NCI-H2171 treated with DMSO at 0.1 percent for 48 hours (cell line): ENCODE measurements at places on chromosomes 5 and 9.

- no peak for DNase-seq
These were observed 53.8 kb downstream of the NFIB start for GRCh38 chr9:14260101-14260500.

DNA sequence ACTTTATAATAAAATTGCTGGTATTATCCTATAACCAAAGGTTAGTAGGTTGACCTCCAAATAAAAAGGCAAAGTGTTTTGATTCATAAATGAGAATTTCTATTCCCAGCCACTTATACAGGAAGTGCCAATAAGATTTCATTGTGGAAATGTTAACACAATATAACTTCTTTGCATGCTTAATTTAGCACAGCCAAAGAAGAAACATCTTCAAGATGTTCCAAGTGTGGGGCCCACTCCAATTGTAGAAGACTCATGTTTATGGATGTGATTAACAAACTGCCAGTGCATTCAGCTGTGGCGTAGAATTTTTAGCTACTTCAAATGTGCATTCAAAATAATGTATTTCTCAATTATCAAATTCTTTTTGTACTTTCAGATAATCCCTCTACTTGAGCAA lies 402.3 kb downstream of the DEPDC1B start:
- no peak for DNase-seq

DNA sequence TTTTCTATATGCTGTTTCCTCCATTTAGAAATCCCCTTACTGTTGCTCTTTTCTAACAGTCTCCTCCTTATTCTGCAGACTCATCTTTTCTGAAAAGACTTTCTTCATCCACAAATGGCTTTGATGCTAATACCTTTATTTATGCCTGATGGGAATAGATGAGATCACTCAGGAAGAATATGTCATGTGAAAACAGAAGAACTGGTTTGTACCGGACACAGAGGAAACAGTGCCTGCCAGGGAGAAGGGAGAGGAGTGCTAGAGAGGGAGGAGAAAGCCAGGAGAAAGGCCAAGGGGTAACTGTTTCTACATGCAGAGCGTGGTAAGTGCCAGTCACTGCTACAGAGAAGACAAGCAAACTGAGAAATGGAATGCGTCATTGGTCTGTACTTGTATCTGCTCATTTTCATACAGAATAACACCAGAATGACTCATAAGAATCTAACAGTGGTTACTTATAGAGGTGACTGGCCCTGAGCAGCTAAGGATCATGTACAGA lies 45.9 kb upstream of the PJA2 start:
- DNase-seq, result no peak

- DNase-seq, result no peak
These were observed 2.0 kb downstream of the CCL19 start for GRCh38 chr9:34689116-34689470.

- peak; percentile 55 for DNase-seq
These were observed 1030.0 kb downstream of the CDH12 start for GRCh38 chr5:21823076-21823574.

GRCh38 chr9:124006448-124007361 lies 4.9 kb upstream of the LHX2 start:
- peak; percentile 4 for DNase-seq

DNA sequence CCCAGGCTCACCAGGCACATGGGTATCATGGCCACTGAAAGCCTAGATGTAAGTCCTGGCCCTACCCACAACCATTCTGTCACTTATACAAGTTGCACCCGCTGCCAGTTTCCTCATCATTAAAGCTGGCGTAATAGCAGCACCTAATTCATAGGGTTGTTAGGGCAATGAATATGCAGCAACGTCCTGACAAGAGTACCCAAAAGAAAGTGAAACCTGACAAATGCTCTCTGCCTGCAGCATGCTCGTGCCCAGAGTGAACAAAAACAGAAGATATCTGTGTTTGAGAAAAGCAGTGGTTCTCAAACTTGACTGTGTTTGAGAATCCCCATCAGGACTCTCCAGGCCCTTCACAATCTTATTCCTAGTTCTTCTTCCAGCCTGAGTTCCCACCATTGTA lies 632.4 kb downstream of the SEMA5A start:
- no peak for DNase-seq

- peak; percentile 75 for DNase-seq
These were observed 96.8 kb upstream of the GNA14 start for GRCh38 chr9:77744841-77745430.

GRCh38 chr9:120904061-120904977 lies 22.3 kb downstream of the TRAF1 start:
- no peak for DNase-seq

DNA sequence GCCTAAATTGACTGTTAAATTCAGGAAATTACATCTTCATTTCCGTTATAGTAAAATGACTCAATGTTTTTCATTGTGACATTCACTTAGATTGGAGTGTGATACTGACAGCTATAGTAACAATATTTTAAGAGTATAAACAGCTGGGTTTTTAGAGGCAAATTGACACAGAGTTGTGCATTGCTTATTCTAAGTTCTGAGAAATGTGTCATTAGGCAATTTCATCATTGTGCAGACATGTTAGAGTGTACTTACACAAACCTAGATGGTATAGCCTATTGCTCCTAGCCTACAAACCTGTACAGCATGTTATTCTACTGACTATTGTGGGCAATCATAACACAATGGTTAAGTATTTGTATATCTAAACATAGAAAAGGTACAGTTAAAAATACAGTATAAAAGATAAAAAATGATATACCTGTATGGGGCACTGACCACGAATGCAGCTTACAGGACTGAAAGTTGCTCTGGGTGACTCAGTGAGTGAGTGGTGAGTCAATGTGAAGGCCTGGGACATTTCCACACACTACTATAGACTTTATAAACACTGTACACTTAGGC lies 132.7 kb downstream of the PDE4D start:
- DNase-seq, result no peak

- peak; percentile 34 for DNase-seq
These were observed 773 bp downstream of the SQSTM1 start for GRCh38 chr5:179821298-179822058.

DNA sequence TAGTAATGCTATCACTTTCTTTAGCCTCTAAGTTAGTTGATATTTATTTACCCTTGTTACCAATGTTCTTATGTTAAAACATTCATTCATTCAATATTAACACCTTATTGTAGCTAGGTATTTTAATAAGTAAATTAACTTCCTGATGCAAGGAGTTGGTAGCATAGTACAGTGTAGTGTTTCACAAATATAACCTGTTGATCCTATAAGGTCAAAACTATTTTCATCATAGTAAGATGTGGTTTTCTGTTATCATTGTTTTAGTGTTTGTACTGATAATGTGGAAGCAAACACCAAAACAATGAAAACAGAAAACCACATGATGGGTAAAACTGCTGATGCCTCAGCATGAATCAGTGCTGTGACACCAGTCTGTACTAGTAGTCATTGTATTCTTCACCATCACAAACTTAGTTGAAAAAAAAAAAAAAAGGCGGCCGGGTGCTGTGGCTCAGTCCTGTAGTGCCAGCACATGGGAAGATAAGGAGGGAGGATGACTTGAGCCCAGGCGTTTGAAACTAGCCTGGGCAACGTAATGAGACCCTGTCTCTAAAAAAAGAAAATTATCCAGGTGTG lies 36.5 kb downstream of the ZCCHC7 start:
- no peak for DNase-seq

DNA sequence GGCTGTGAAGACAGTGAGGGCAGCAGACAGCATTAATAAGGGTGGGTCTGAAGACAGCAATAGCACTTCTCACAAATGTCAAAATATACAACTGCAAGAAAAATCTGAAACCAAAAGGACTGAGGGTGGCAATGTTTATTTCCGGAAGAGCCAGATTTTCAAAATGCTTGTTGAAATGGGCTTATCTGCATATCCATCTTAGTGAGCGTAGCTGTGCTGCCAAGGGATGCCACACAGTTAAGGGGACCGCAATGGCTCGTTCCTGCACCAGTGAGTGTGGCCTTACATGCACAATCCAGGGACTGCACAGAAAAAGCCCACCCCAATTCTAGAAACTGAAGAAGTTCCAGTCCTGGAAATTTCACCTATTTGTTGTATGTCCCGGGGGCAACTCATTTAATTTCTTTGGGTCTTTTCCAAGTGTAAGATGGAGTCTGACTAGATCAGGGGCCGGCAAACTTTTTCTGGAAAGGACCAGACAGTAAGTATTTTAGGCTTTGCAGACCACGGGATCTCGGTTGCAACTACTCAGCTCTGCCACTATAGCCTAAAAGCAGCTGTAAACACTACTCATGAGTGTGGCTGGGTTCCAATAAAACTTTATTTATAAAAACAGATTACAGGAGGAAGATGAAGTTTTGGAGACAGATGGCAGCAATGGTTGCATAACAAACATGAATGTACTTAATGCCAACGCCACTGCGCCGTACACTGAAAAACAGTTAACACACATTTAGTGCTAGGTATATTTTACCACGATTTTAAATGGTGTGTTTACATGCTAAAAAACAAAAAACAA lies 154.1 kb downstream of the MYO10 start:
- no peak for DNase-seq

DNA sequence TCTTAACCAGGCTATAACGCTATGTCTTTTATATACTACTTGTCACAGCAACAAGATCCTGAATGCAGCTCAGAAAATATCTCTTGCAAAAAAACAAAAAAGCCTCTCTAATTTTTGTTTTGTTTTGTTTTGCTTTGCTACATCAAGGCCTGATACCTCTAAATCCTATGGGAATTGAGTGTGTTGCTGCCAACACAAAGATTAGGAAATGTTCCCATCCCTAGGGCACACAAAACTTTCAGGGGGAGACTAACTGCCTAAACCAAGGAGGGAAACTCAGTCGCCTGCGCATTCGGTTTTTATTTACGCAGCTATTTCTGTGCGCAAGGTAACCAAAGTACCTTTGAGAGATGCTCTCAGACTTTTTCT lies 1.7 kb downstream of the SSBP2 start:
- peak; percentile 19 for DNase-seq

DNA sequence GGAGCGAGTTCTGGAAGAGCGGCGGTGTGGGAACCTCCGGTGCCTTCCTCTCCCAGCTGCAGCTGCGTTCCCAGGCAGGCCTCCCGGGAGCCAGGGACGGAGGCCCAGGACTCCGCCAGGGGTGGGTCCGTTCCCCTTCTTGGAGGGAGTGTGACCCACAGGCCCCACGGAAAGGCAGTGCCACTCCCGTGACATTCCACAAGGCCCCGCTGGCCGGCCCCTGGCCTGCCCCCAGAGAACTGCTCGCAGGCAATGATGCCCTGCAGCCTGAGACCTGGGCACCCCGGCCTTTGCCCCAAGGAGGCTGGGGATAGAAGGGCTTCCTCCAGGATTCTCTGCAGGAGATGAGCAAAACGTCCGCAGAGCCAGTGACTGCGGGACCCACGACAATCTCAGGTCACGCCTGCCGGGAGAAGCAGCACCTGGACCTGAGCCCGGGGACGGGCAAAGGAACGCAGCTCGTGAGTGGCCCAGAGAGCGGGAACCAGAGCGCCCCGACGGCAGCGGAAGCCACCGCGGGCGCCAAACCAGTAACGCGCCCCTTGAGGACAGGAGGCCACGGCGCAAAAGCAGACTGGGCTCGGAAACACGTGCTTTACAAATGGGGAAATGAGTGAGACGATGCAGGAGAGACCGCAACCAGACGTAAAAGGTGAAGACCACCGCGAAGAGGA lies 9.3 kb downstream of the OBP2B start:
- DNase-seq, result no peak

GRCh38 chr5:72152545-72152944 lies 45.3 kb downstream of the MAP1B start:
- no peak for DNase-seq

- DNase-seq, result no peak
These were observed 8.2 kb downstream of the LIFR start for GRCh38 chr5:38548064-38548759.

GRCh38 chr9:1217076-1217475 lies 166.9 kb downstream of the DMRT2 start:
- no peak for DNase-seq

DNA sequence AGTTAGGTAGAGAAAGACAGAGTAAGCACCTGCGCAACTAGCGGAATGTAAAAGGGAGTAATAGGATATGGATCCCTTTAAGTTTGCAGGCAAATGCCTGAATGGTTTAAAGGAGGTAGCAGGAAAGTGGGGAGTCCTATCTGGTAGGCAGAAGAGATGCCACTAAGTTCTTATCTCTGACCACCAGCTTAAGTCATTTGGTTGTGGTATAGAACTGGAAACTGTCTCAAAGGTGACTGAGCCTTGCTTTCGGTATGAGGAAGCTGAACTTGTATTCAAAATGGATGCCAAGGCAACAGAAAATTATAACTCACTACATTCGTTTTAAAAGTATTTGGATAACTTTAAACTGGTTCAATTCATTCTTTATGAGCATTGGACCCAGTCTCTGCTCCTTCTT lies 475.6 kb downstream of the DMRTA1 start:
- DNase-seq, result no peak

GRCh38 chr5:151195622-151196021 lies 28.3 kb downstream of the CCDC69 start:
- no peak for DNase-seq

- no peak for DNase-seq
These were observed 23.9 kb downstream of the GTF3C4 start for GRCh38 chr9:132694144-132694543.

- DNase-seq, result no peak
These were observed 204.1 kb downstream of the EBF1 start for GRCh38 chr5:158895588-158895987.

GRCh38 chr5:135743181-135743580 lies 91.3 kb upstream of the SLC25A48 start:
- no peak for DNase-seq
